Activated naive CD4-positive, alpha-beta T cell (primary cell): ENCODE measurements at places on chromosomes 5 and 9.

- no peak for DNase-seq
These were observed 59.9 kb upstream of the ZFR start for GRCh38 chr5:32504329-32504988.

GRCh38 chr5:133467826-133468463 is 144.4 kb downstream of the FSTL4 start:
- no peak for DNase-seq

DNA sequence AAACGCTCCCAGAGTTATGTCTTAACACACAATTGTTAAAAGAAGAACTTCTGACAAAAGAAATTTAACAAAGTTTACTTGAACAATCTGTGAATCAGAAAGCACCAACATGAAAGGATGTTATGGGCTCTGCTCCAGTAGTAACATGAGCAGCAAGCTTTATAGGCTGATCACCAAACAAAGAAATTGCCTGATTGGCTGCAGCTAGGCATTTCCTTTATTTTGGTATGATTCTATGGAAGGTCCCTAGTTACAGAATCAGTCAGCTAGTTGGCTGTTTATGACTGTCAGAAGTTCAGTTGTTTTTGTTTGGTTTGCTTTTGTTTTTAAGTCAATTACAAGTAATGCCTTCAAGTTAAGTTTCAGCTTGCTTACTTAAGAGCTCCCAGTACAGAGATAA is 102.4 kb upstream of the SMC2 start:
- no peak for DNase-seq

- DNase-seq = no peak
These were observed 34.1 kb downstream of the ECPAS start for GRCh38 chr9:111450124-111450523.

DNA sequence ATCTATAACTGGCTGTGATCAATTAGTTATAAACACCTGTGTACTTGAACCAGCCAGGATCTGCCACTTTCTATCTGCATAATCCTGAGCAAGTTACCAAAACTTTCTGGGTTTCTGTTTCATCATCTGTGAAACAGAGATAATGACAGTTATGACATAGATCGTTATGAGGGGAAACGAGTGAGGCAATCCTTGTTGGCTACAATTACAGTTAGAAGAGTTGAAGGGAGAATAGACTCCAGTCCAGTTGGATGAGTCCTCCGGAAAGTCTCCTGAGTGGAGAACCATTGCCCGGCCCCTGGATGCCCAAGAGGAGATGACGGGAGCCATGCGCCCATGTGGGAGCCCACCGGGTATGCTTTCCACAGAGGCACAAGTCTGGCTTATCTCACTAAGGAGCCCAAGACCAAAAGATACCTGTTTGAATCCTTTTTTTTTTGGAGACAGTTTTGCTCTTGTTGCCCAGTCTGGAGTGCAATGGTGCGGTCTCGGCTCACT is 4.5 kb downstream of the PDE6A start:
- DNase-seq = no peak

DNA sequence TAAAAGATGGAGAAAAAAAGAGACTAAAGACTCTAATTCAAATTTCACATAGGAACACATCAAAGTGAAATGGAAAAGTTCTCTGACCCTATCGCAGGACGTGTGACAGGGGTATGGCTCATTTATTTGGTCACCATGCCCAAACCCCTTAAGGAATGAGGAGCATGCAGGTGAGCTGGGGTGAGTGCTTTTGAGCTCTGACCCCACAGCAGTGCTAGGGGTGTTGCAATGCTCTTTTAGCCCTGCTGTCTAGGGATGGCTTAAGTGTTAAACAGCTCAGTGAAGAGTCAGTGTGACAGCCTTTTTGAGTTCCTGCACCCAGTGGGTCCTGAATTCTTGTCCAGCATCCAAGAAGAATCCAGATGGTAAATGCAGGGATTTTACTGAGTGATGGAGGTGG is 143.0 kb upstream of the ANKRD55 start:
- no peak for DNase-seq

- DNase-seq = no peak
These were observed 23.8 kb upstream of the NOTCH1 start for GRCh38 chr9:136569526-136570148.

- no peak for DNase-seq
These were observed 396.7 kb upstream of the CLINT1 start for GRCh38 chr5:158255609-158256008.

DNA sequence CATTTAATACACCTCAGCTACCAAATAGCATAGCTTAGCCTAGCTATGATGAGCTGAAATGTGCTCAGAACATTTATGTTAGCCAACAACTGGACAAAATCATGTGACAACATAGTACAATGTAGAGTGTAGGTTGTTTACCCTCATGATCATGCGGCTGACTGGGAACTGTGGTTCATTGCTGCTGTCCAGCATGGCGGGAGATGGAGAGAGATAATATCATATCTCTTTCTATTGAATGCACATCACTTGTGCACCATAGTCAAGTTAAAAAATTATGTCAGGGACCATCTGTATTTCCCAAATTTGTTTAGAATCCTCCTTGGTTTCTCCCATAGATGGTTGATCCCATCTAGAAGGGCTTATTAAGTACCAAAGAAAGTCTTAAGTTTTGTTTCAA is 151.1 kb upstream of the ELL2 start:
- DNase-seq = no peak

- no peak for DNase-seq
These were observed 43.2 kb upstream of the ANKH start for GRCh38 chr5:14914623-14915260.

- no peak for DNase-seq
These were observed 18.6 kb upstream of the ADRB2 start for GRCh38 chr5:148807851-148808250.

DNA sequence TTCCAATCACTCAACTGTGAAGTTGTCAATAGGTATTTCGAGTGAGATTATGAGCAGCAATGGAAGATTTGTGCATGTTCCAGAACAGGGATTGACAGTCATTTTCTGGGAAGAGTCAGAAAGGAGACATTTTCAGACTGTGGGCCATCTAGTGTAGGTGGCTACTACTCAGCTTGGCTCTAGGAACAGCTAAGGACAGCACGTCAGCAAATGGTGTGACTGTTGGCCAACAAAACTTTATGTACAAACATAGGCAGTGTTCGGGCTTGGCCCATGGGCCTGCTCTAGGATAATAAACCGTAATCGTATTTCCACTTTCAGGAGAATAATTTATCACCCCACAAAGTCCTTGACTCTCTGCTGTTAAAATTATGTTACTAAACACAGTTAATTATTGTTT is 143.6 kb downstream of the ADCY2 start:
- no peak for DNase-seq

DNA sequence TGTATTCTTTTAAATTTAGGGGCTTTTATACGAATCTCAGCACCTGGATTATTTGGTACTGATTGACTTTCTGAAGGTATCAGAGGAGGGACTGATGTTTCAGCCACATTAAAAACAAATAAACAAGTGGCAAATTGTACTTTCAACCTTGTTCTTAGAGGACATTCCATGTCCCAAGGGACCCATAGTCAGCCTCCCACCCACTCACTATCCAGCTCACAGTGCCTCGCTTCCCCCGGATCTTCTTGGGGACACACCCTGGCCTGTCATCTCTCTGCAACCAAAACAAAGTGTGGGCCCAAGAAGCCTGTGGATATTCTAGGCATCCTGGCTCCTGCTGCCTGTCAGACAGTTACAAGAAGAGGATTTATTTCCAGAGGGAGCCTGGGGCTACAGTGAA is 8.8 kb upstream of the BOD1 start:
- no peak for DNase-seq

DNA sequence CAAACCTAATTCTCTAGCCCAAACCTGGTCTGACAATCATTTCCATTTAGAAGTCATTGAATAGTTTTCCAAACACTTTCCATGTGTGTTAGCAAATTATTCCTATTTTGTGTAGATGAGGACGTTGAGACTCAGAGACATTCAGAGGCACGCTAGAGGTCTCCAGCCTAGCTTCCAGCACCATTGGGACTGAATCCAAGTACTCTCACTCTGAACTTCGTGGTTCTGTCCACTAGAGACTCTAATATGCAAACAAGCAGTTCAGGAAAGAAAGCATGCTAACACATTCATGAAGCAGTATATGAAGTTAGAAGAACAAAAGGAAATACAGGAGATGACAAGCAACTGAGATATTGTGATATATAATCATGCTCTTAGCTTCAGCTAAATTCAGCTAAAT is 354.8 kb downstream of the NTRK2 start:
- no peak for DNase-seq

GRCh38 chr5:145761254-145761653 is 73.9 kb downstream of the PRELID2 start:
- DNase-seq = no peak

DNA sequence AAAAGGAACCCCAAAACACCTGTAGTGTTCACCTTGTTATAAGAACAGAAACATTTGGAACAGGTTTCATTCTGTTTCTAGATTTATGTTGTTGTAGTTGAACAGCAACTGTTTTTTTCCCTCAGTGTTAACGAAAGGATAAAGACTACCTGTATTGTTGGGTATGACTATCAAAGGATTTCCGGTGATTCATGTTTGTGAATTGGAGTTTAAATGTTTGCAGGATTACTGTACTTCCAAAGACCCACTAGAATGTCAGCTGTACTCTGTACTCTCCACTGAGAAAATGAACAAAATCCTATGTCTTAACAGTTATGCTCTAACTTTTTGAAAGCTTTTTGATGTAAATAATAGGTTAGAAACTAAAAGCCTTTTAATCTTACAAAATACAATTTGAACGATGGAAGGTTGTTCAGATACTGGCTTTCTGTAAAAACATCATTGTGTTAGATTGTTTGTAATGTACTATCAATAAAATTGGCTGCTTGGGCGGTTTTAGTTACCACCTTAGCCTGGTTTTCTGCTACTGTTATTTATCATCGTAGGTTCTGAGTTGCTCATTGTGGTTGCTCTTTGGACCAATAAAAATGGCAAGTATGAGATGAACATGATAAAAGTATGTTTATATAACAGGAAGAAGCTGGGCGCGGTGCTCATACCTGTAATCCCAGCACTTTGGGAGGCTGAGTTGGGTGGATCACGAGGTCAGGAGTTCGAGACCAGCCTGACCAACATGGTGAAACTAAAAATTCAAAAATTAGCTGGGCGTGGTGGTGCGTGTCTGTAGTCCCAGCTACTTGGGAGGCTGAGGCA is 44.1 kb downstream of the DCP2 start:
- DNase-seq = no peak

DNA sequence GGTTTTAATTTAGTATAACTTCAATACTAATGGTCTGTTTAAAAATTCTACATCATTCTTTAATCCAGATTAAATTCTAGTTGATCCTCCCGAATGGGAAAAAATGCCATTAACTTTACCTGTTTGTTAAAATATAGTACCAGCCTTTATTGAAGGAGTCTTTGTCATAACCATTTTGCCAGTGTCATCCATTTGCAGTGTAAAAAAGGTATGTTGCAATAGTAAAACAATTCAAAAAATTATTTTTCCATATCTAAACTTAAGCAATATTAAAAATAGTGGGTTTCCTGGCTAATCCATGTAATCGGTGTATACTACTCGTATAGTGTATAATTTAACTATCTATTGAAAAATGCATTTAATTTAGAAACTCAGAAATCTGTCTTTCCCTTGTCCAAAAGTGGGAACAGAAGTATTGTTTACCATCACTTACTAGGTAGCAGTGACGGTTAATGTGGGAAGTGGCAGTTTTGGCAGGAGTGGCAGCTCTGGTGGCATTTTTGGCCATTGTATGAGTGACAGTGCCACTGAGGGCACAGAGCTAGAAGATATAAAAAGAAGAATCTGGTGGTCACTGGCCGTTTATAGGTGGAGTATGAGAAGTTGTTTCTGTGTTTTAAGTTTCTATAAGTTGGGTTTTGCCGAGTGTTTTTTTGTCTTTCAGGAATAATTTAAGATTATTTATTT is 1.9 kb downstream of the AP3S1 start:
- DNase-seq = no peak

DNA sequence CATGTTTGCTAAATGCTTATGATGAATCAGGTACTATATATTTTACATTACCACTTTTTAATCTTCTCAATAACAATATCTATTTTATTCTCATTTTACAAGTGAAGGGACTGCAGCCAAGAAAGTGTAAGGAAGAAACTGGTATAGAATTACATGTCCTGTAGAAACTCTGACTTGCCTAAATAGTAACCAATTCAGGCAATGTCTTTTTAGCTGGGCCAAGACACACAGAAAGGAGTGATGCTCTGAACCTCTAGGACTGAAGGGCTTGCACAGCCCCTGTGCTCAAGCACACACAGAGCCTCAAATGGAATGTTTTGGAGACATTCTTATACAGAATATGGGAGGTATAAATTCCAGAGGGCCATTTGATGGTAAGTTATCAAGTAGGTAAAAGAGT is 286.4 kb upstream of the TNC start:
- DNase-seq = no peak

- DNase-seq = no peak
These were observed 345.0 kb downstream of the CWC27 start for GRCh38 chr5:65113771-65114170.

GRCh38 chr9:109418827-109419226 is 79.3 kb downstream of the PTPN3 start:
- no peak for DNase-seq

DNA sequence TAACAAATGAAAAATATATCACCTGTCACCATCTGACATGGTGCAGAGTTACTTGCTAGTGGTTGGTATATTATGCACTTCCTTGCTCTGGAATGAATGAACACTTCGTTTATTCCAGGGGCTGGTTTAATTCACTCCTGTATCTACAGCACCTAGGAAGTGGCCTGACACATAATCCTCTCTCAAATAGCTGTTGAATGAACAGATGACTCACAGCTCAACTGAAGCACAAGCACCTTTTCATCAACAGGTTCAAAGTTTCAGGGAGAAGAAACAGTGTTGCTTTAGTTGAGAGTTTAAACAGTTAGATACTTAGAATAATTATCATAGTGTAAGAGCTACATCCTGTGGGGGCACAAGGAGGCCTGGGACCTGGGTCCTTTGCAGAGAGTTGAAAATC is 135.0 kb upstream of the DAP start:
- DNase-seq = no peak

DNA sequence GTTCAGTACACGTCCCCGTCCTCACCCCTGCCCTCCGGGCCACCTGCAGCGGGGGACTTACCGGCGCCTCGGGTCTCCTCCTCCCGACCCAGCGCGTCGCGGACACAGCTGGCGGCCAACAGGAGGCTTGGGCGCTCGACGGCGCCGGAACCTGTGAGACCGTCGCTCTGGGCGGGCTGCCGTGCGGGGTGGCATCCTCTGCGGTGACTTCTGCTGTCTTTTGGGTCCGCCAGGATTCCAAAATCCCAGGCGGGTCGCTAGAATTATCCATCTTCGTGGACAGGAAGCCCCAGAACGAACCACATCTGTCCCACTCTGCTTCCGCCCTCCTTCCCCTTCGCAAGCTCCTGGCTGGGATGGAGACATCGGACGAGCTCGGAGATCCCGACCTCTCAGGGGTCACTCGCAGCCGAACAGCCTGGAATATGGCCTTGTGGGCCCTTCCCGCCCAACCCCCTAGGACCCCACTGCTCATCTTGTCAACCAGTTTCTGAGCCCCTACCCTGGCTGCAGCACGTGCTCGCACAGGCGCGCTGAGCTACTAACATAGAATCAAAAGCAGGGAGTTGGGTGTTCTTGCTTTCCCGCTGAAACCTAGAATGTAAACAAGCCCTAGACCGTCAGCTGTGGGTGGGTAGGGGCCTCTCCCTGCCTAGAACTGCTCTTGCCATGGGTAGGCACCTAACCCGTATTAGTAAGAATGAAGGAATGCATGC is 947 bp upstream of the MARCHF3 start:
- no peak for DNase-seq
